Caco-2 (cell line): ENCODE measurements at places on chromosomes 7 and 10. TPM values are rescaled to one million over a fixed set of nuclear protein-coding genes. Genes with fewer than 3 reads are reported as not detected.
A peak's percentile ranks its signal among the peaks of the same experiment; 100 is the strongest.

The HABP2 gene
- total RNA-seq: 21.0 and 24.3 TPM in 2 replicates

The GIMAP4 gene
- total RNA-seq: not detected in 2 replicates

- H3K27me3 ChIP-seq: no peaks in the 10 kb centered on the region
- H3K4me1 ChIP-seq: no peaks in the 10 kb centered on the region
- H3K4me3 ChIP-seq: no peak overlapping the region
- no peak for DNase-seq
- H3K27ac ChIP-seq: no peak overlapping the region
- H3K36me3 ChIP-seq: no peaks in the 10 kb centered on the region
These were observed 97.7 kb downstream of the ARHGAP12 start for GRCh38 chr10:31830887-31831286.

DNA sequence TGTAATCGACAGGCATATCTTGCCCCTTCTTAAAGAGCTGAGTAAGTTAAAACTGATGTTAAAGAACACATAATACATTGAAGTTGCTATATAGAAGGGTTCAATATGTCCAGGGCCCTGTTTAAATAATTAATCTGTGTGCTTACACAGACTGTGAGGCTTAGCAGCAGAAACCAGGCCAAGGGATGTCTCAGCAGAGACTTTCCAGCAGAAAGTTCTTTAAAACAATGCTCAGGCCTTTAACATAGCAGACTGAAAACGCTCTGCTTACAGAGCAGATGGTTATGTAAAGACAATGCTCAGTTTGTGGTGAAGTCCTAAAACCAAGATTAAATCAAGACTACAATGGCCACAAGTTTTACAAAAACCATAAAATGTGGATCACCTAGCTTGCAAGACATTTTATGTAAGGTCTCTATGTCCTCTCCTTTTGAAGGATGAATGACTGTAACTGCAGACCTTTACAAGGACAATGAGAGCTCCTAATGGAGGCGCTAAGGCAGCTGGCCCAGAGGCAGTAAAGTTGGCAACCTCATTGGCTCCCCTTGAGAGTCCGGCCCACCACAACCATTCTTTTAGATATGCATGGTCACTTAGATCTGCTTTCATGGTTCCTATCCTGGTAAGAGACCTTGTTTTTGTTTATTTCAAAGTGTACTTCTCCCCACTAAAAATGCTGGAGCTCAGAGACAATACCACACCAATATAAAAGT, 56.3 kb downstream of the FZD1 start:
- no peak for DNase-seq
- H3K27me3 ChIP-seq: no peaks in the 10 kb centered on the region; the same call in 1 of the 2 replicates

The OR2A12 gene
- not detected in 2 replicates for total RNA-seq

GRCh38 chr10:35356725-35357092, 20.4 kb downstream of the CCNY start:
- no peaks in the 10 kb centered on the region for H3K36me3 ChIP-seq
- no peaks in the 10 kb centered on the region for H3K27me3 ChIP-seq
- H3K27ac ChIP-seq: no peak overlapping the region
- no peak overlapping the region for H3K4me3 ChIP-seq

The OR6V1 gene
- total RNA-seq: not detected in 2 replicates

DNA sequence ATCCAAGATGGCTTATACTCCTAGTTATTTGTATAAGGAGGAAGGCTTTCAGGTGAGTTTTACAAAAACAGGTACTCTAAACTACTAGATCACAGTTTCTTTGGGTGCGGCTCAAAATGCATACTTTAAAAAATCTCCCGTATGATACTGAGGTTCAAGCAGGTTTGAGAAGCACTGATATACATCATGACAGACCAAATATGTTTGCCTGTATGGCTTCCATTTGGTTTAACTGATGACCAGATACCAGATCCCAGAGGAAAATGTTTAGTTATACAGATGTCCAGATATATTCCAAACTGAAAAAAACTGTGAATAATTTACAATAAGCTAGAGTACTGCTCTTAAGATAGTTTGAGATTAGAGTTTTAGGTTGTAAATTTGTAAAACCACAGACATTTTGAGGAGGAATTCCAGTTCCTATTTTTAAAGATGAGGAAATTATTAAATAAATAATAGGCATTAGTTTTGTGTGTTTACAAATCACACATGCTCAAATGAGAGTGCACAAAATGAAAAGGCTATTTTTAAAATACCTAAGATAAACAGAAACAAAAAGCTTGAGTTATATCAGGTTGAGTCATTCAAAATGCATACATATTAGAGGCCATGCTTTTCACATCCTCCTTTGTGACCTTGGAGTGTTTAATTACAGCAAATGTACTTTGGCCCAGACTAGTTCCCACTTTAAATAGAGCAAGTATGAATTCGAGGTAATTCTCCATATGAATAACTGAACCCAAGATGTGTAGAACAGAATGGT, 60.5 kb downstream of the SEMA3C start:
- no peaks in the 10 kb centered on the region for H3K27me3 ChIP-seq
- no peak for DNase-seq
- no peak overlapping the region for H3K4me3 ChIP-seq

GRCh38 chr7:86644282-86645224, 844 bp downstream of the GRM3 start:
- H3K4me3 ChIP-seq: no peak overlapping the region
- H3K27me3 ChIP-seq: no peaks in the 10 kb centered on the region
- no peak for DNase-seq
- H3K4me1 ChIP-seq: no peaks in the 10 kb centered on the region

DNA sequence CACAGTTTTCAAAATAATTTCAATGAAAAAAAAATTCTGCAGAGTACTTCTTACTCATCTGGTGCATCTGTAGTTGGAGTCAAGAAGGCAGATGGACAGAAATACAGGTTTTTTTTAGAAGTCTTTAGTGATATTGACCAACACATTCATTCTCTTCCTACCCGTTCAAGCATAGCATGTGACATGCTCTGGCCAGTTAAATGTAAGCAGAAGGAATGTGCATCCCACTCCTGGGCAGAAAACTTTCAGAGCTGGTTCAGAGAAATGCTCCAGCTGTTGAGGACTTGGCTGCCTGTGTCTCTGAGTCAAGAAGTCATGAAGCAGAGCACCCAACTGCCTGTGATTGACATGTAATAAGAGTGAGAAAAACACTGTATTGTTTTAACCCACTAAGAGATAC, 665.3 kb upstream of the IGFBP3 start:
- H3K4me1 ChIP-seq: peaks cover 8% of the 10 kb centered on the region
- no peaks in the 10 kb centered on the region for H3K36me3 ChIP-seq

DNA sequence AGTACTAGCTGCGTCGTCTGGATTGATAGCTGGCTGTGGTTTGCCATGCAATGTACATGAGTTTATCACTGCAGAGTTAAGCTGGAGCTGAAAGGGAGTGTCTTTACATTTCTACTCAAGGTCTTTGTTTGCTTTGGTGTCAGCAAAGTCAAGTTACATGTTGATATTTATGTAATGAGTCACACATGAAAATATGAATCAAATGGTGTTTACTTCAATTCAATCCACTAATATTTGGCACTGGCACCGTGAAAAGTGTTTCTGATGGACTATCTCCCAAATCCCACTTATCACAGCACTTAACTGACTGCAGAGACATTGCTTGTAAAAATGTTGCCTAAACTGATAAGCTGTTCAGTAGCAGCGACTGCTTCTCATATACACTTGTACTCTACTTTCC, 395.9 kb downstream of the TFEC start:
- DNase-seq: peak; percentile 40
- no peaks in the 10 kb centered on the region for H3K36me3 ChIP-seq
- H3K4me1 ChIP-seq: peaks cover 26% of the 10 kb centered on the region

The PRLHR gene
- not detected in 2 replicates for total RNA-seq

- H3K27me3 ChIP-seq: no peaks in the 10 kb centered on the region
- H3K27ac ChIP-seq: no peak overlapping the region
- H3K4me3 ChIP-seq: no peak overlapping the region
- no peaks in the 10 kb centered on the region for H3K36me3 ChIP-seq
These were observed 123.9 kb downstream of the EBF3 start for GRCh38 chr10:129840196-129840590.

- no peaks in the 10 kb centered on the region for H3K27me3 ChIP-seq
- H3K27ac ChIP-seq: no peak overlapping the region
- H3K4me1 ChIP-seq: peaks cover 7% of the 10 kb centered on the region; the same call in 1 of the 2 replicates
- no peak overlapping the region for H3K4me3 ChIP-seq
These were observed 167.0 kb downstream of the CTTNBP2 start for GRCh38 chr7:117706210-117706609.

DNA sequence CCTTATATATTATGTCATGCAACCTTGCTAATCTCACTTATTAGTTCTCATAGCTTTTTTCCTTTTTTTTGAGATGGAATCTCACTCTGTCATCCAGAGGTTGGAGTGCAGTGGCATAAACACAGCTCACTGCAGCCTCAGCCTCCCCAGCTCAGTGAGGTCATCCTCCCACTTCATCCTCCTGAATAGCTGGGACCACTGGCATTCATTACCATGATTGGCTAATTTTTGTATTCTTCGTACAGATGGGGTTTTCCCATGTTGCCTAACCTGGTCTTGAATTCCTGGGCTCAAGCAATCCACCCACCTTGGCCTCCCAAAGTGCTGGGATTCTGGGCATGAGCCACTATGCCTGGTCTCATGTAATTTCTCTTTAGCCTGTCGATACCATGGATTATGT, 89.1 kb upstream of the TRIM24 start:
- H3K27me3 ChIP-seq: no peaks in the 10 kb centered on the region
- H3K4me1 ChIP-seq: no peaks in the 10 kb centered on the region
- no peak for DNase-seq
- H3K4me3 ChIP-seq: no peak overlapping the region

- H3K27me3 ChIP-seq: no peaks in the 10 kb centered on the region
- H3K4me1 ChIP-seq: no peaks in the 10 kb centered on the region
- H3K27ac ChIP-seq: no peak overlapping the region
- no peak for DNase-seq
These were observed 224.0 kb upstream of the ZNF32 start for GRCh38 chr10:43872644-43873043.

The RAB19 gene
- 3.8 and 4.1 TPM in 2 replicates for total RNA-seq

The ANKRD1 gene
- total RNA-seq: 75.7 and 97.4 TPM in 2 replicates

GRCh38 chr10:75696536-75696935, 265.1 kb downstream of the LRMDA start:
- H3K4me3 ChIP-seq: no peak overlapping the region
- H3K36me3 ChIP-seq: no peaks in the 10 kb centered on the region
- no peaks in the 10 kb centered on the region for H3K27me3 ChIP-seq
- no peak overlapping the region for H3K27ac ChIP-seq
- no peaks in the 10 kb centered on the region for H3K4me1 ChIP-seq

GRCh38 chr10:59336632-59337031, 25.7 kb downstream of the FAM13C start:
- H3K27me3 ChIP-seq: peaks cover 1% of the 10 kb centered on the region
- no peaks in the 10 kb centered on the region for H3K36me3 ChIP-seq
- no peaks in the 10 kb centered on the region for H3K4me1 ChIP-seq
- H3K4me3 ChIP-seq: no peak overlapping the region
- DNase-seq: no peak

GRCh38 chr10:34721208-34721840, 93.8 kb downstream of the PARD3 start:
- peaks cover 13% of the 10 kb centered on the region; the same call in 1 of the 2 replicates for H3K4me1 ChIP-seq
- no peak overlapping the region for H3K4me3 ChIP-seq
- DNase-seq: no peak
- H3K27ac ChIP-seq: peak overlapping the region; percentile 15
- H3K27me3 ChIP-seq: no peaks in the 10 kb centered on the region

The SYT15 gene
- total RNA-seq: 0.43 and 0.60 TPM in 2 replicates

DNA sequence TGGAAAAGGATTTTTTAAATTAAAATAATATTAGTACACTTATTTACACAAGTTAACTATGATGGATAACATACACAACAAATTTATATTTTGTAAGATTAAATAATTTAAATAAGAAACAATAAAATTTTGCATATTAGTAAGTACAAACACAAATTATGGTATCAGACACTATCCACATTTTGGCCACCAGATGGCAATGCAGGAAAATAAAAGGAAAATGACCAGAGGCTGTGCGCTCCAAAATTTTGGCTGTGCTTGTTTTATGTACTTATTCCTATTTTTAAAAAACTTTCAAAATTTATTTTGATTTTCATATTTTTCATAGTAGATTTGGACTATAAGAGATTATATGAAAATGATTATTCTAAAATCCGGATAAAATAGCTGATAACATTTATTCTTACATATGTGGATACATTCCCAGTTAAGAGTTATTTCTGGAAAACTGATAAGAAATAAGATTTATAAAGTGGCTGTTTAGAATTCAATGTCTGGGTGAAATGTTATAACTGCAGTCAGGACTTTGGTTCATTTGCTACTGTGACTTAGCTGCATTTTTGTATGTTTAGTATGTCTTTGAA, 274.7 kb upstream of the HGF start:
- H3K27ac ChIP-seq: no peak overlapping the region
- no peak for DNase-seq
- no peaks in the 10 kb centered on the region for H3K27me3 ChIP-seq
- no peaks in the 10 kb centered on the region for H3K36me3 ChIP-seq
- H3K4me1 ChIP-seq: peaks cover 4% of the 10 kb centered on the region

DNA sequence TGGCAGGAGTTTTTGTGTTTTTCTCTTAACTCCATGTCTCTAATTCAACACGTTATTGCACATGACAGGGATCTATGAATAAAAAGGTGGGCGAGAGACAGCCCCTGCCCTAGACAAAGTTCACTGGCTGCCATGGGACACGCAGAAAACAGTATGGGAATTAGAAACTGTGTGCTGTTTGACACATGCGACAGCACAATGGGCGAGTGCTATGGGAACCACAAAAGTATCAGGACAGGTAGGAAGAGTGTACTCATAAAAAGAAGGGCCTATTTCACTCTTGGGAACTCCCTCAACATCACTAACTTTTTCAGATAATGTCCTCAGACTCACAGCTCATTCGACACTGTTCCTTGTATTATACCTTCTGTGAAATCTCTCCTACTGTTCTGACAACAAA, 45.7 kb downstream of the MINDY3 start:
- 0 out of 2 replicates have a peak, but pooled peaks cover 18% of the 10 kb centered on the region for H3K4me1 ChIP-seq
- H3K36me3 ChIP-seq: no peaks in the 10 kb centered on the region
- H3K27me3 ChIP-seq: no peaks in the 10 kb centered on the region
- H3K27ac ChIP-seq: no peak overlapping the region
- no peak overlapping the region for H3K4me3 ChIP-seq

DNA sequence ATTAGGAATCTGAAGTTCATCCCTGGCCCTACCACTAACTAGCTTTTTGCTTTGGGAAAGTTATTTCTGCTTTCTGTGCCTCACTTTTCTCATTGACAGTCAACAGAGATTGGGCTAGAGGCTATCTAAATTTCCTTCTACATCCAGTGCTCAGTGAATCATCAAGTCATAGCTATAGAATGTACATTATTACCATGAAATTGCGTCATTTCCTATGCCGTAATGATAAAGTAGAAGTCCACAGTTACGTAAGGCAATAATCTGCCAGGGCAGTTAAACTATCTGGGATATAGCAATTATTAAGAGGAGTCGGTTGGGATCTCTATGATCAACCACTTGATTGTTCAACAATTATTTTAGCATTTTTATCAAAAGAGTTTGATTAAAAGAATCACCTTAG, 64.4 kb downstream of the ITGB8 start:
- H3K27ac ChIP-seq: no peak overlapping the region
- H3K4me3 ChIP-seq: no peak overlapping the region
- no peak for DNase-seq

The TRPV6 gene
- 2.3 and 4.0 TPM in 2 replicates for total RNA-seq

- no peak overlapping the region for H3K27ac ChIP-seq
- no peak for DNase-seq
- no peaks in the 10 kb centered on the region for H3K27me3 ChIP-seq
- H3K4me3 ChIP-seq: no peak overlapping the region
These were observed 82.3 kb downstream of the ZEB1 start for GRCh38 chr10:31401287-31401686.

The PON1 gene
- not detected in 2 replicates for total RNA-seq

The CDK1 gene
- total RNA-seq: 193 and 199 TPM in 2 replicates
